Mucosa of gallbladder (tissue), 1 donor: ENCODE measurements at places on chromosomes 4 and X. TPM values are rescaled to one million over a fixed set of nuclear protein-coding genes. Genes with fewer than 3 reads are reported as not detected.

DNA sequence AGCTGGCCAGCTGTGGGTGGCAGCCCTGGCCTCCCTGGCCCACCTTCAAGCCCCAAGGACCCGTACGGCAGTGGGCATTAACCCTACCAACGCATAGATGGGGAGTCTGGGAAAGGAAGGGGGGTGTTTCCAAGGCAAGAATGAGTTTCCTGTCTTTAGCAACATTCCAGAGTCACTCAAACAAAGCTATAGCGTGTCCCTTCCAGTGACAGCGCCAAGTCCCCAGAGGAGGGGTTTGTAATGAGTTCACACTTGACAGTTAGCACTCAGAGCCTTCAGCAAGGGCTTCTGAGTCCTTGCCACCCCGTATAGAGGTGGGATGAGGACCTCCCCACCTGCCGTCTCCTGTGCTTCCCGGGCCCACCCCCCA is 1.8 kb downstream of the BGN start:
- no peak for DNase-seq

DNA sequence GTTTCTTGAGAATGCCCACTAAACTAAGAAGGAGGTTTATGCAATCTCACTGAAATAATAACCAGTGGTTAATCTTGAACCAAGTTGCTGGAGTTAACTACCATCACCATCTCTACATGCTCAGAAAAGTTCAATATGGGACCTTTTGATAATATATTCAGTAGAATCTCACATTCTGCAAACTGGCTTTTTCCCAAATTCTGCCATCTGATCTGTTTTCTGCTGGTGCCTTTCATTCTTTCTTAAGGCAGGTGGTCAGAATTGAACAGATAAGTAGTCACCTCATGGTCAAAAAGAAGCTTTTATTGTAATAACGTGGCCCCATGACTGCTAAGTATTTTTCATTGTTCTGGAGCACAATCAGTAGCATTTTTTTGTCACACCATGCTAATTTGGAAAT is 229.0 kb upstream of the GK2 start:
- no peak for DNase-seq

DNA sequence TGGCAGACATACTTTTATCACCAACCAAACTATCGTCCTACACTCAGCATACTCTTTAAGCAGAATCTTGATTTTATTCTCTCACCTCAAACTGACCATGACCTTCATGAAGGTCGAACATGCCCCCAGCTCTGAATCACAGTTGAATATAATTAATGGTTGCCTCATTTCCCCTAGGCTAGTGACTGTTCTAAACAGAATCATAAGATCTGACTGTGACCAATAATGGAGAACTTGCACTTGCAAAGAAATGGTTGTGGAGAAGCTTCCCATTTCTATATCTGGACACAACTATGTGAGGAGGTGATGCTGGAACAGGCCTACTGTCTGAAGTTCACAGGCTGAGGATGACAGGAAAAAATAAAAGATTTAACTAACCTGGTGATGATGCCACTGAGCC is 85.1 kb downstream of the PDGFC start:
- no peak for DNase-seq

GRCh38 chr4:79526641-79527565 is 118.9 kb upstream of the GK2 start:
- DNase-seq, result no peak

DNA sequence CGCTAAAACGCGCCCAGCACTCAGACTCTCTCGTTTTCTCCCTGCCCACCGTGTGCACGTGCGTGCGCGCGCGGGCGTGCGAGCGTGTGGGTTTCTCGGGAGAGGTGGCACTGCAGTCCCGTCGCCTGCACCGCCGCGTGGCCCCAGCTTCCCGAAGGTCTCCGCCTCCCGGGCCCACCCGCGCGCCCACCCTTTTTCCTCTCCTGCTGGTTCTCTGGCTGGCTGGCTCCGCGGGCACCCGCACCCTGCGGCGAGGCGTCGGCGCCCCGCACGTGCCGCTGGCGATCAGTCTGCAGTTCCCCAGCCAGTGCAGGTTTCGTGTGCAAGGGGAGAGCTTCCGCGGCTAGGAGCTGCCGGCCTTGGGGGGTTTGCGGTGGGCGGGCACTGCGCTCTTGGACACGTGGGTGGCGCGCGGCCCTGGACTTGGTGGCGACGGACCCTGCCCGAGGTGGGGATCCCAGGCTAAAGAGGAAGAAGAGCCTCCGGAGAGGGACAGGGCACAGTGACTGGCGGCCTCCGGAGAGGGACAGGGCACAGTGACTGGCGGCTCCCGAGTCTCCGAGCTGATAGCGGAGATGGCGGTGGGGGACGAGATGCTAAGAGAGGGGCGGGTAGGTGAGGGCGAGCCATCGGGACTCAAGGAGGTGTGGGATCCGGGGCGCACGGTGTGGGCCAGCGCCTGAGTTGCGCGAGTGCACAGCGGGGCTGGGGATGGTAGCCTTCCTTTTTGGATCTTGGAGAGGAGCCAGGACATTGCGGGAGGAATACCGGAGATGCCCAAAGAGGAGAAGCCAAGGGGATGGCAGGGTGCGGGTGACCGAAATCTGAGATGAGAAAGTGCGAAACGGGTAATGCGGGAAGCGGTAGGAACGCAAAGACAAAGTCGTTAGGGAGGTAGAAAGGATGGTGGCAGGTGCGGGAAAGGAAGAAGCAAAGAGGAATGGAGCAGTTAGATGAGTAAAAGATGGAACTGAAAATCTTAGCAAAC is at the start of gene FAM184B:
FAM184B (minus strand) TSS at position 322 of the 988 bp plus-strand sequence. CDS start 322 bp downstream, outside the sequence.
- DNase-seq, result no peak

DNA sequence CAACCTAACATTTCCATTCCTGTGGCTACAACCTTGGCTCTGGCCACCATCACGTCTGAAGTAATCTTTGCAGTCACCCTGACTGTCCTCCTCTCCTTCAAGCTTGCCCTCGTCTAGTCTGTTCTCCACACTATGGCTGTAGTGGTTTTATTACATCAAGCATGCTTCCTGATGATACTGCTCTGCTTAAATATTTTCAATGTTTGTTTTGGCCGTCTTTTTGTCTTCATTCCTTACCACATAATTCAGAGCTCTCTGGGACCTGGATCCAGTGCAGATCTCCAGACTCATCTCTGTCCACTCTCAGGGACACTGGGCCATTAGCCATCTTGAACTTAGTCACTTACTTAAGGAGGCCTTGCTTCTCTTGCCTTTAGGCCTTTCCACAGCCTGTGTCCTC is 27.7 kb upstream of the FREM3 start:
- DNase-seq, result no peak

The MSANTD1 gene
- total RNA-seq, result 1.2 TPM

The MXRA5 gene
- 5.3 TPM for total RNA-seq

The ZNF630 gene
- total RNA-seq, result 6.0 TPM

The CETN2 gene
- total RNA-seq, result 44.3 TPM
